ENCODE measurements at places on chromosomes 2 and 18.
A peak's percentile ranks its signal among the peaks of the same experiment; 100 is the strongest.

- DNase-seq: peak; percentile 92
Observed at GRCh38 chr2:197500503-197501131, 438 bp downstream of the HSPE1 start.

DNA sequence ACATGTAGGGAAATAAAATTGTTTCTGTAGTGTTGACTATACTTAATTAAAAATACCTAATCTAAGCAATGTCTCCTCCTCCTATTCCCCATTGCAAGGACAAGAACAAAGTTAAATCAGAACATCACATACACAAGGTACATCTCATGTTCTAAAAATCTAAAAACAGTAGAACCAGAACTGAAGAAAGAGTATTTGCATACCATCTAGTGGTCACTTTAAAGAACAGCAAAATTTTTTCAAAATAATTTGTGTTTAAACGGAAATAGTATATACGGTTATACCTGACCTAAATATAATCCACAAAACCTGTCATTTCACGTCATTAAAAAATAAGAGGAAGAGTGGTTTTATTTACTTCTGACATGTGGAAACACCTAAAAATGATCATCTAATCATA is 294.3 kb upstream of the KCNH7 start:
- DNase-seq: no peak

DNA sequence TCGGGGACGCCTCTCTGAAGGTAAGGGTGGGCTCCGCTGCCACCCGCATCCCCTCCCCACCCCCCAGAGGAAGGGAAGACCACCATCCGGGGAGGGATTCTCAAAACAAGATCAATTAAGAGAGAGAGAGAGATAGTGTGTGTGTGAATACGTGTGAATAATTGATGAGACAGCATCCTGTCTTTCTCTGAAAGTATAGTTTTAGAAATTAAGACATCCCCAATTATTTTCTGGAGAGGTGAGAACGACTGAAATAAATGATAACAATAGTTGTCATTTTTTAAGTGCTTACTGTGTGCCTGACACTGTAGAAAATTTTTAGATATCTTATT is 751 bp downstream of the IL18R1 start:
- no peak for DNase-seq

DNA sequence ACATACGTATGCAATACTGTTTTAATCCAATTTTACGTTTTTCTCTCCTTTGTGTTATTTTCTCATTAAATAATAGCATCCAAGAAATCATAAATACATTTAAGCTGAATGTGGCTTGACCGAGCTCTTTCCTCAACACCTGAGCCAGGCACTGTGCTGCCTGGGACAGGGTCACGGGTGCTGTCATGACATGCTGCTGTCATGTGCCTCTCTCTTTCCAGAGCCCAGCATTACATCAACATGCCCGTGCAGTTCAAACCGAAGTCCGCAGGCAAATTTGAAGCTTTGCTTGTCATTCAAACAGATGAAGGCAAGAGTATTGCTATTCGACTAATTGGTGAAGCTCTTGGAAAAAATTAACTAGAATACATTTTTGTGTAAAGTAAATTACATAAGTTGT is 94.1 kb upstream of the LDLRAD4 start:
- no peak for DNase-seq

DNA sequence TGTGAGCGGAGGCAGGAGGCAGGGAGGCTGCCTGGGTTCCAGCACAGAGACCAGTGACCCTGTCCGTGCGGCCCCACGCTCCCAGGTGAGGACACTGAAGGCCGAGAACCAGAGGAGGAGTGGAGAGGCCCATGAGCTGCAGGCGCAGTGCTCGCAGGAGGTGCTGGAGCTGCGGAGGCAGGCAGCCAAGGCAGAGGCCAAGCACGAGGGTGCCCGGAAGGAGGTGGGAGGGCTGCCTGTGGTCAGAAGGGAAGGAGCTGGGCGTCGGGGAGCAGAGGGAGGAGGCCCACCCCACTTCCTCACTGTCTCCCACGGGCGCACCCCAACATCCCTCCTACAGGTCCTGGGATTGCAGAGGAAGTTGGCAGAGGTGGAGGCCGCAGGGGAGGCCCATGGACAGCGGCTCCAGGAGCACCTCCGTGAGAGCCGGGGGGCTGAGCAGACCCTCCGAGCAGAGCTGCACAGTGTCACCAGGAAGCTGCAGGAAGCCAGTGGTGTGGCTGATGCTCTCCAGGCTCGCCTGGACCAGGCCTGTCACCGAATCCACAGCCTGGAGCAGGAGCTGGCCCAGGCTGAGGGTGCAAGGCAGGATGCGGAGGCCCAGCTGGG is 33.0 kb upstream of the SNED1 start:
- DNase-seq: peak; percentile 2

DNA sequence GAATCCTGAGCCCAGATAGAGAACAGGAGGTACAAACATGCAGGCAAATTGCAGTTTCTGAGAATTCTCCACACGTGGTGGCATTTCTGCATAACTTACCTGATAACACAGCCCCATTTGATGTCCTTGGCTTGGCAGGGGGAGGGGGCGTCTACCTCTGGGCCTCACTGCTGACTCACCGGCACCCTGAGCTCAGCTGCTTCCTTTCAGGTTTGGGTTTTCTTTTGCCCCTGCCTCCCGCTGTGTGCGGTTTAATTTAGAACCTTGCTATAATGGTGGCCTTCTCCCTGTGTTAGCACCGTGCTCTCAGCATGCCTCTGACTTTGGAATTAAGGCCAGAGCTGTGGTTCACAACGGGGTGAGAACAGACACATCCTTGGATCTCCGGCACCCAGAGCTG is 4.4 kb downstream of the CTIF start:
- DNase-seq: no peak

DNA sequence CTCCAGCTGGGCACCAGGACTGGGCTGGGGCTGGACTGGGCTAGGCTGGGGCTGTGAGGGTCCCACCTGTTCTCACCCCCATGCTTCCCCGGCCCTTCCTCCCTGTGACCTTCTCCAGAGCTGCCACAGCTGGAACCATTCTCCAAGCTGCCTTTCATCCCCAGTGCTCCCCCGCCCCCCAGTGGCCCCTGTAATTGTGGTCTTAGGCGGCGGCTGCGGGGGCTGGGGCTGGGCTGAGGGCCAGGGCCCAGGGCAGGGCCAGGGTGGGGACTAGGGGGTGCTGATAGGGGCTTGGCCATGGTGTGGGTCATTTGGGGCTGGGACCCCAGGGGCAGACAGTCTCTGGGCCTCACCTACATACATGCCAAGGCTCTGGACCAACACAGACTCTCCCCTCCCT is 2.8 kb upstream of the WNT10A start:
- no peak for DNase-seq

DNA sequence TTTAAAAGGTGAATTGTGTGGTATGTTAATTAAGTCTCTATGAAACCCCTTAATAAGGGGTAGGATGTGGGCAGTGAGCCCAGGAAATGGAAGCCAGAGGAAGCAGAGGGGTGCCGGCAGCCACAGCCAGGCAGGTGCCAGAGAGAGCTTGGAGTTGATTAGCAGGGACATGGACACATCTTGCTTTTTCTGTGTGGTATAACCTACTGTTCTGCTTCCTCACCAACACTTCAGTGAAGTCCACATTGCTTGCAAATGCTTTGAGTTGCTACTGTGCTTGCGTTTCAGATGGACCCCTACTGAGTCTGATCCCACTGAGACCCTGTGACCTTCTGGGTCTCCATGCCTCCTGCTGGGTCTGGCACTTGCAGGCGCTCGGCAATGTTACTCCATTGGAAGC is 30.3 kb upstream of the ARHGEF4 start:
- DNase-seq: no peak

DNA sequence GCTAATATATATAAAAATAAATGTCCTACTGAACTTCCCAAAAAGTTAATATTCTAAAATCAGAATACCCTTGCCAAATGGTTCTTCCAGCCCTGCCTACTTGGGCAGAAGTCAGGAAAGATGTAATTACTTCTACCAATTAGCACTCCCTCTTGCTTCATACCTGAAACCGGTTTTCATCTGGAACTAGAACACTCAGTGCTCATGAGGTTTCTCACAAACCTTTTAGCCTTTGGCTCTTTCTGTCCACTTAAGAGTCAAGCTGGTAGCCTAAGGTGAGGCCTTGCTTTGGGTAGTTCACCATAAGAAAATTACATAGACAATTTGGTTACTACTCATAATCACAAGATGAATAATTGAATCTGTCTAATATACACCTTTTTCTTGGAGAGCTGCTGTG is 4.1 kb downstream of the DSG3 start:
- DNase-seq: no peak

Measured in posterior cingulate gyrus (tissue), 11 donors.